Activated naive CD8-positive, alpha-beta T cell treated with anti-CD3 and anti-CD28 coated beads for 36 hours (primary cell): ENCODE measurements at places on chromosomes 7 and 10. TPM values are rescaled to one million over a fixed set of nuclear protein-coding genes. Genes with fewer than 3 reads are reported as not detected.

DNA sequence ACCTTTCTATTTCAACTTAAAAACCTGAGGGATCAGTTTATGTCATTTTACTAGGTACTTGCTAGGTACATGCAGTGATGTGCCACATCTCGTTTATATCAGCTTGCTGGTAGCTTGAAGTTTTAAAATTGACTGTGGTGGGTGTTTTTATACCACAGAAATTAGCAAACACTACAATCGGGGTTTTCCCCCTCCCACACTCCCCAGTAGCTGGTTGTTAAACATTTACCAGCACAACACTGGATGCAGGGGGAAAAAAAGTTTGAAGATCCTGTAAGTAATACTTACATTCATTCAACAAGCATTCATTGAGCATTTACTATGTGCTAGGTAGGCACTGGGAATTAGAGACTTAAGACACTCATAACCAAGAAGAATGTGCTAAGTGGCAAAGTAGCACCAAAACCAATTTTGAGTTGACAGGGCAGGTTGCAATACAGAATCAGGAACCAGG lies 32.6 kb downstream of the USP6NL start:
- peak; percentile 56 for DNase-seq
- peaks cover 38% of the 10 kb centered on the region for H3K4me1 ChIP-seq
- no peaks in the 10 kb centered on the region for H3K27me3 ChIP-seq
- no peak overlapping the region for H3K4me3 ChIP-seq
- H3K36me3 ChIP-seq: no peaks in the 10 kb centered on the region

DNA sequence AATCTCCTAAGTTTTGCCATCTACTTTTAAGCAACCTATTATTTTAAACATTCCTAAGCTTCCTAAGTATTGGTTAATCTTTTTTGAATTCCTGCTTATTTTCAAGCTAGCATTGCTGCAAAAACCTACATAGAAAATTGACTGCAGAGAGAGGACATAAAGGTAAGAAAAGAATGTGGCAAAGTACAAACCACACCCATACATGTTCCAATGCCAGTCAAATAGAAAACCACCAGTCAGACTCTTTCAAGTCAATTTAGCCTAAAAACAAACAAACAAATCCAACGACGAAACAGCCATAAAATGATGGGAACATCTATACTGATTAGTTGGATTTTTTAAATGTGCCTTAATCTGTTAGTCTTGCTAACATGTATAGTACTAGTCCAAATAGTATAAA lies 804.8 kb downstream of the GRM8 start:
- no peak overlapping the region for H3K4me3 ChIP-seq
- DNase-seq: no peak
- no peaks in the 10 kb centered on the region for H3K36me3 ChIP-seq
- no peaks in the 10 kb centered on the region for H3K27me3 ChIP-seq
- H3K4me1 ChIP-seq: no peaks in the 10 kb centered on the region
- no peak overlapping the region for H3K27ac ChIP-seq

GRCh38 chr10:2760736-2761135 lies 306.6 kb upstream of the PFKP start:
- peaks cover 16% of the 10 kb centered on the region for H3K27me3 ChIP-seq
- H3K4me1 ChIP-seq: no peaks in the 10 kb centered on the region
- no peak overlapping the region for H3K27ac ChIP-seq
- no peak for DNase-seq
- H3K4me3 ChIP-seq: no peak overlapping the region

GRCh38 chr10:6490614-6491013 lies 89.5 kb downstream of the PRKCQ start:
- H3K27ac ChIP-seq: no peak overlapping the region
- DNase-seq: no peak
- H3K4me1 ChIP-seq: peaks cover 31% of the 10 kb centered on the region

DNA sequence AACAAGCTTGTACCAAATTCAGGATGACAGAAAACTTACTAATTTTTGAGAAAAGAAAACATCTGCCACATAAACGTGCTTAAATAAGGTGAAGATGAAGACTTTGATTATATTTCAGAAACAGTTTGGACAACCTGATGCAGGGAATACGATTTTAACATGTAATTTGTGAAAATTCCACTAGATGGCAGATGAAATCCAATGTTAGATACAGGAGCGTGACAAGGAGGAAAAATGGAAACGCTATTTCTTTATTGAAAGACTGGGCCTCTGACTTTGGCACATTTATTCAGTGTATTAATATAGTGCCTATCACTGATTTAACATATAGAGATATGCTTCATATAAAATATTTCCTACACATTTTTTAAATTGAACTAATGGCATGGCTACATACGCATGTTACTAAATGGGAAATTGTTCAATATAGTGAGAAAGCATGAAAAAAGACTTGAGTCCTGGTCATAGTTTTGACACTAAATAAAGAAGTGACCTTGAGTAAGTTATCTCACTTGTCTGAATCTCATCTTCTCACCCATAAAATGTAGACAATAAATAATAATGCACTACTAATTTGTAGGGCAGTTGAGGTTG lies 60.7 kb downstream of the CD36 start:
- no peak for DNase-seq
- peaks cover 8% of the 10 kb centered on the region for H3K27me3 ChIP-seq
- H3K4me3 ChIP-seq: no peak overlapping the region
- no peaks in the 10 kb centered on the region for H3K36me3 ChIP-seq
- H3K4me1 ChIP-seq: no peaks in the 10 kb centered on the region

Gene PBLD
- 1.5 TPM for total RNA-seq

Gene PRSS37
- not detected for total RNA-seq

Gene POMZP3
- 13.2 TPM for total RNA-seq

Gene PHKG1
- 1.1 TPM for total RNA-seq

Gene HTR7
- total RNA-seq: not detected
